ENCODE measurements at places on chromosomes 13 and 19. TPM values are rescaled to one million over a fixed set of nuclear protein-coding genes. Genes with fewer than 3 reads are reported as not detected.

The MBNL2 gene
- total RNA-seq: 26.9 TPM

DNA sequence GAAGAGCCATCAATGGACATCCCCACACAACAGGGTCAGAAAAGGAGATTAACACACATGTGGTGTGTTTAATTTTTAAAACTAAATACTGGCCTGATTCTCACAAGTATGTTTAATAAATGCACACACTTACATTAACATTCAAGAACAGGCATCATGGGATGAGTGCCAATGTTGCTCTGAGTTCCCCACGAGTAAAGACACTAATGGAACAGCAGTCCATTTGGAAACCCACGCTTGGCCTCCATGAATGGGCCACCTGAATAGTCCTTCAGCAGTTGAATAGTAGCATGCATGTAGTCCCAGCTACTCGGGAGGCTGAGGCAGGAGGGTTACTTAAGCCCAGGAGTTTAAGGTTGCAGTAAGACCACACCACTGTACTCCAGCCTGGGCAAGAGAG lies 195.2 kb upstream of the IPO5 start:
- H3K27ac ChIP-seq: no peak overlapping the region
- H3K27me3 ChIP-seq: no peaks in the 10 kb centered on the region
- DNase-seq: no peak
- H3K4me3 ChIP-seq: no peak overlapping the region
- no peaks in the 10 kb centered on the region for H3K36me3 ChIP-seq

The EPS8L1 gene
- 5.3 TPM for total RNA-seq

DNA sequence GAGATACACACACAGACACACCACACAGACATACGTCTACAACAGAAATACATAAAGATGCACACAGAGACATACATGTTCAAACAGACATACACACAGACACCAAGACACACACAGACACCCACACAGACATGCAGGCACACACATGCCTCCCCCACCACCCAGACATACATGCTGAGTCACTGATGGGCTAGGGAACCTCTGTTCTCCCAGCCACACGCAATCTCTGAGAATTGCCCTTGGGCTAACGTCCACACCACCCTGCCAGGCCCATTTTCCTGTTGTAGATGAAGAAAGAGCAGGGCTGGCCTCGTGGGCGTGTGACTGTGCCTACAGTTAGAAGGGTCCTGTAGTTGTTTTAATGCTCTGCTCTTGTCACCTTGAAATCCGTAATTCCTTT lies 261.9 kb downstream of the KCNRG start:
- DNase-seq: no peak
- H3K27ac ChIP-seq: no peak overlapping the region
- peaks cover 2% of the 10 kb centered on the region for H3K36me3 ChIP-seq
- H3K4me3 ChIP-seq: no peak overlapping the region

The FFAR3 gene
- 8.8 TPM for total RNA-seq

- H3K36me3 ChIP-seq: no peaks in the 10 kb centered on the region
- no peak overlapping the region for H3K4me3 ChIP-seq
- H3K27me3 ChIP-seq: peaks cover 43% of the 10 kb centered on the region
- DNase-seq: no peak
- H3K4me1 ChIP-seq: no peaks in the 10 kb centered on the region
Measured at GRCh38 chr13:36133950-36134626, 2.9 kb upstream of the DCLK1 start.

GRCh38 chr13:24161010-24161775 lies 673 bp downstream of the SPATA13 start:
- H3K4me3 ChIP-seq: peak overlapping the region; percentile 93
- peaks cover 22% of the 10 kb centered on the region for H3K4me1 ChIP-seq
- DNase-seq: peak; percentile 60
- H3K36me3 ChIP-seq: peaks cover 11% of the 10 kb centered on the region
- H3K27ac ChIP-seq: no peak overlapping the region
- peaks cover 9% of the 10 kb centered on the region for H3K27me3 ChIP-seq

The ZNF681 gene
- total RNA-seq: 4.7 TPM

GRCh38 chr13:42544246-42544926 lies 29.6 kb upstream of the TNFSF11 start:
- H3K36me3 ChIP-seq: no peaks in the 10 kb centered on the region
- no peak for DNase-seq
- H3K27ac ChIP-seq: no peak overlapping the region
- peaks cover 12% of the 10 kb centered on the region for H3K27me3 ChIP-seq

DNA sequence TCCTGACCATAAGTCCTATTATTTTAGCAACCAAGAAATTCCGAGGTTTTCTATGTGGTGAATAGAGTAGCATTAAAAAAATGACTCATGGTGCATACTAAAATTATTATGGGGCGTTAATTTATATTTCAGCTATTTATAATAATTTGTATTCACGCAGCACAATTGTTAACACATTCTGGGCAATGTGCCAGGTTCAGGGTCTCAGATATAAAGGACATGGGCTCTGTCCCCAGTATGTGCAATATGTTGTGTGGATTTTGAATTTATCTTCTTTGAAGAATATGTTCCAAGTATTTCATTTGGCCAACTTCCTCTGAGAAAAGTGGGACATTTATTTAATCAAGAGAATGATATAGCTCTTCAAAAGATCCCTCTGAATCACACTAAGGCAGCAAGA lies 1434.7 kb upstream of the PRR20A start:
- H3K27me3 ChIP-seq: no peaks in the 10 kb centered on the region
- H3K4me3 ChIP-seq: no peak overlapping the region
- no peaks in the 10 kb centered on the region for H3K4me1 ChIP-seq
- no peak overlapping the region for H3K27ac ChIP-seq
- no peaks in the 10 kb centered on the region for H3K36me3 ChIP-seq

The KIR2DL4 gene
- 0.60 TPM for total RNA-seq

The LRFN3 gene
- total RNA-seq: 8.5 TPM

DNA sequence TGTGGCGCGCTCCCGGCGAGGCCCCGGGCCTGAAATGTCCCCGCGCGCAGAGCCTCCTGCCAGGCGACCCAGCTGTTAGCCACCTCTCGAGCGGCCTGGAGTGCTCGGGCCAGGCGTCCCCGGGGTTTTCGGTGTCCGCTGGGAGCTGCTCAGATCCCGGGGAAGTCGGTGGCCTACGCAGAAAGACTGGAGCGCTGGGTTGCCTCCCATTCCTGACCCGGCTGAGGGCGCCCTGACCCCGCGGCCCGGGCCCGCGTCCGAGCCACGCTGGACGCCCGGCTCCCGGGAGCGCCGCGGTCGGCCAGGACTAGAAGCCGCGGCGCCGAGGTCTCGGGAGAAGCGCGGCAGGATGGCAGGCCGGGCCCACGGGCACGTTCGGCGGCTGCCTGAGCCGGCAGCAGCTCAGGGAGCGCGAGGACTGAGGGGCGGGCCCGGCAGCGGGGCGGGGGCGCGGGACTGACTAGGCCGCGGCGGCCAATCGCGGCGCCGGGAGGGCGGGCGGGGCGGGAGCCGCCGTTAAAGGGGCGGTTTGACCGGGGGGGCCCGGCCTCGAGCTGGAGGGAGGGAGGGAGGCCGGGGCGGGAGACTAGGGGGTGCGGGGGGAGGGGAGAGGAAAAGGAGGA lies 1.3 kb upstream of the ZIC2 start:
- peaks cover 5% of the 10 kb centered on the region for H3K4me1 ChIP-seq
- peak overlapping the region; percentile 68 for H3K4me3 ChIP-seq
- peaks cover 62% of the 10 kb centered on the region for H3K27me3 ChIP-seq
- no peak overlapping the region for H3K27ac ChIP-seq

DNA sequence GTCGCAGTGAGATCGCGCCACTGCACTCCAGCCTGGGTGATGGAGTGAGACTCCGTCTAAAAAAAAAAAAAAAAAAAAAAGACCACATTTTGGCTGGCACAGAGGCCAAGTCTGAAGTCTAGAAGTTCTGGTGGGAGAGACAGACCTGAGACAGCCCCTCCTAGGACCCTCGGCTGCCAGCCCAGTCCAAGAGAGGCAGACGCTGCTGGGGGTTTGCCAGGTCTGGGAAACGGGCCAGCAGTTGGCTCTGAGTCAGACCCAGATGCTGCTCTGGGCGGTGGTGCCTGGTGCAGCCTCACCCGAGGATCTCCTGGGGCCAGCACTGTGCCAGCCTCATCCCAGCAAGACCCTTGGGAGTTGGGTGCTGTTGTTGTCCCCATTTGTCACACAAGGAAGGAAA lies 5.8 kb downstream of the FCHO1 start:
- no peak overlapping the region for H3K4me3 ChIP-seq
- H3K4me1 ChIP-seq: peaks cover 39% of the 10 kb centered on the region
- H3K27ac ChIP-seq: no peak overlapping the region
- H3K27me3 ChIP-seq: no peaks in the 10 kb centered on the region

DNA sequence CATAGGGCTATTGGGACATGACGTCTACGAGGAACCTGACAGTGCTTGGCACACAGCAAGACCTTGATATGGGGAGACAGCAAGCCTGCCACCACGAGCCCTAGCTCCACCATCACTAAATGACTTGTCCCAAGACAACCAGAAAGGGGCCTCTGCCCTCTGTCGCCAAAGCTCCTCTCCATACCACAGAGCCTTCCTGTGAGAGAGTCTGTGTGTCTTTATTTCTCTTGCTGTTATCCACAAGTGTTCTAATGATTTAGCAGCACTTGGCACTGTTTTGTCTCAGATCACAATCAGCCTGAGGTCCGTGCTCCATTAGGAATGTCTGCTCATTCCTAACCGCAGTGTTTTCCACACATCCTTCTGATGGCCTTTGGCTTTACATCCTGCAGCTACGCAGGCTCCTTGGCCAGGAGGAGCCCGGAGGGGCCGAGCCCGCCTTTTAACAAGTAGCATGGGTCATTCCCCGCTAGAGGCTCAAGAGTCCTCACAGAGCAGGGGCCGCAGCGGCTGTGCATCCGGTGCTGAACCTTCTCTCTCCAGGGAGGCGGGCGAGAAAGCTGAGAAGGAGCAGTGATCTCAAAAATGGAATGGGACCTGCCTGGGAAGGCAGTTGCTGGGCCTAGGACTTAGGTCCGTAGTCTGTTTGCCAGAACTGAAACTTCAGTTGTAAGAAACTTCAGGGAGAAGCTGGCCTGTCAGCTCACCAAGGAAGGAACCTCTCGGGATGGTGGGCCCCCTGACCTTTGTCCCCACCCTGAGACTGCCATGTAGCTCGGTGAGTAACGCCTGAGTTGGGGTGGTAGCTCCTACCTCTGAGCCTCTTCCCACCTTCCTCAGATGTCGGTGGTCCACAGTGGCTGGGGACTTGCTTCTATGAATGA lies 61.1 kb upstream of the HMGB1 start:
- H3K4me3 ChIP-seq: no peak overlapping the region
- no peak overlapping the region for H3K27ac ChIP-seq
- H3K36me3 ChIP-seq: no peaks in the 10 kb centered on the region
- H3K4me1 ChIP-seq: peaks cover 9% of the 10 kb centered on the region

The DKKL1 gene
- not detected for total RNA-seq

- DNase-seq: peak; percentile 80
- peaks cover 12% of the 10 kb centered on the region for H3K4me1 ChIP-seq
- H3K27ac ChIP-seq: peak overlapping the region; percentile 60
- no peaks in the 10 kb centered on the region for H3K27me3 ChIP-seq
- H3K36me3 ChIP-seq: peaks cover 15% of the 10 kb centered on the region
Measured at GRCh38 chr19:43555185-43555770, 20.0 kb downstream of the XRCC1 start.

The SHANK1 gene
- total RNA-seq: not detected

- peak overlapping the region; percentile 82 for H3K4me3 ChIP-seq
- peak overlapping the region; percentile 96 for H3K27ac ChIP-seq
- H3K27me3 ChIP-seq: no peaks in the 10 kb centered on the region
- no peak for DNase-seq
- peaks cover 93% of the 10 kb centered on the region for H3K4me1 ChIP-seq
Measured at GRCh38 chr19:19816679-19817078, 4.9 kb downstream of the ZNF506 start.

The PTGER1 gene
- 0.38 TPM for total RNA-seq

The ZNF534 gene
- not detected for total RNA-seq

The NEK5 gene
- total RNA-seq: 0.16 TPM

DNA sequence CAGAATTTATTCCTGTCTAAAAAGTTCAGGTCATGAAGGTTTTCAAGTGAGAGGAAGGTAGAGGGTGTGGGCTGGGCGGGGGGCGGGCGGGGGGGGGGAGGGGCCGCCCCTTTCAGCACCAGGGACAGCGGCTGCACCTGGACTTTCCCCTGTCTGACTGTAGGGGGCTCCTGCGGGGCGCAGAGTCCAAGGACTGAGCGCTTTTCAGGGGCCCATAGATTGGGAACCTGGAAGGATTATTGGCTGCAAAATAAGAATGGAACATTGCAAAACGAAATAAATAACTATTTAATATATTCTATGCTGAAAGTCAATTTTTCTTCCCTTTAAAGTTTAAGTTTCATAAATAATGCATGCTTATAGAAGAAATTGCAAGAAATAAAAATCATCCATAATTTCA lies 8.9 kb upstream of the CYP4F3 start:
- no peak overlapping the region for H3K4me3 ChIP-seq
- no peaks in the 10 kb centered on the region for H3K36me3 ChIP-seq
- H3K4me1 ChIP-seq: no peaks in the 10 kb centered on the region
- peaks cover 31% of the 10 kb centered on the region for H3K27me3 ChIP-seq

All from activated T-cell treated with anti-CD3 and anti-CD28 coated beads, Interleukin-2, amount 50 U/mL, for 72 hours (primary cell).